Uterus (tissue), 4 donors: ENCODE measurements at places on chromosomes 3 and 15.

GRCh38 chr3:45554006-45554666, 40.4 kb upstream of the LIMD1 start:
- DNase-seq = peak; percentile 38

GRCh38 chr3:164479978-164480377, 598.3 kb downstream of the SI start:
- DNase-seq = no peak

GRCh38 chr3:57756528-57757401, 656 bp downstream of the SLMAP start:
- DNase-seq = peak; percentile 59

DNA sequence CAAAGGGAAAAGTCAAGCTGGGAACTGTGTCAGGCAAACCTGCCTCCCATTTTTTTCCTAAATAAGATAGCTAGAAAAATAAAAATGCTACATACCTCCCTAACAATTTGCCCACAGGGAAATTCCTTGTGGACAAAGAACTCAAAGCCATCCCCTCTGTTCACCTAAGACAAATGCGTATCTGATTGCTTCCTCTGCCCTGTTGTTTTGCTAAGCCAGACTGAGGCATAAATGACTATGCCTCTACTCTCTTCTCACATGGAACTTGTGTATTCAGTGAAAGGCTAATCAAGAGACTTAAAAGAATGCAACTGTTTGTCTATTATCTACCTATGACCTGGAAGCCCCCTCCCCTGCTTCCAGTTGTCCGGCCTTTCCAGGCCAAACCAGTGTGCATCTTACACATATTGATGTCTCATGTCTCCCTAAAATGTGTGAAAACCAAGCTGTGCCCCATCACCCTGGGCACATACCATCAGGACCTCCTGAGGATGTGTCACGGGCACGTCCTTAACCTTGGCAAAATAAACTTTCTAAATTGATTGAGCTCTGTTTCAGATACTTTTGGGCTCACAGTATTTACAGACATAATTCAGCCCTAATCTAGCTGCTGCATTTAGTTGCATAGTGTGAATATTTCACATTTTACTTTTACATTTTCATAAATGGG, 15.8 kb downstream of the CHD2 start:
- no peak for DNase-seq

DNA sequence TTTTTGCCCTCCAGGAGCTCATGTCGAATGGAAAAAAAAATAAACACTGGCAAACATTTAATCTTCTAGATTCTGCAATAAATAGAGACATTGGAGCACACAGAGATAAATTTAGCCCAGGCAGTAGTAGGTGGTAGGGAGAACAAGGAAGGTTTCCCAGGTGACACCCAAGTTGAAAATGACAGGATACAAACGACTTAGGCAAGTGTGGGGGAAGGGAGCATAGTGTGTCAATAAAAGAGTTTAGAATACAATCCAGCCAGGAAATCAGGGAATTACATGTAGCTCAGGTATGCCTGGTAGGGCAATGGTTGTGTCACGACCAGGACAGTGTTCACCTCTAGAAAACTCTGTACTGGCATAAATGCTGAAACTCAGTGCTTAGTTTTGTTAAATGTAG, 364.6 kb upstream of the AGTR1 start:
- DNase-seq = no peak

GRCh38 chr3:85433319-85433718, 474.5 kb downstream of the CADM2 start:
- no peak for DNase-seq

GRCh38 chr3:53227993-53228885, 27.6 kb downstream of the TKT start:
- no peak for DNase-seq

DNA sequence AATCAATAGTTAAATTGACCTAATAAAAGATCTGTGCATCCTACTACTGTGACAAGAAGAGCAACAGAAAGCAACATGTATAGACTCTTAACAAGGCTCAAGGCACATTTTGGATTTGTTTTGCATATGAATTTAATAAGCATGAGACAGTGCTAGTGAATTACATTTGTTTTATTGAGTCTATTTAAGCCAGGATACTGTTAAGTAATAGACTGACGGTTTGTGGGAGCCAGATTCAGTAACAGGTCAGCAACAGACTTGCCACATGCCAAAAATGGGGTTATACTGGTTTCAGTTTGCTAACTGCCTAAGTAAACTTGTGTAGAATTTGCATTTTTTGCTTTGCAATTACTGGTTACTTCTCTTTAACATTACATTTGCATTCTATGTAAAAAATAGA, 54.0 kb downstream of the MBNL1 start:
- no peak for DNase-seq

GRCh38 chr3:117404141-117404540, 694.6 kb downstream of the TUSC7 start:
- no peak for DNase-seq

DNA sequence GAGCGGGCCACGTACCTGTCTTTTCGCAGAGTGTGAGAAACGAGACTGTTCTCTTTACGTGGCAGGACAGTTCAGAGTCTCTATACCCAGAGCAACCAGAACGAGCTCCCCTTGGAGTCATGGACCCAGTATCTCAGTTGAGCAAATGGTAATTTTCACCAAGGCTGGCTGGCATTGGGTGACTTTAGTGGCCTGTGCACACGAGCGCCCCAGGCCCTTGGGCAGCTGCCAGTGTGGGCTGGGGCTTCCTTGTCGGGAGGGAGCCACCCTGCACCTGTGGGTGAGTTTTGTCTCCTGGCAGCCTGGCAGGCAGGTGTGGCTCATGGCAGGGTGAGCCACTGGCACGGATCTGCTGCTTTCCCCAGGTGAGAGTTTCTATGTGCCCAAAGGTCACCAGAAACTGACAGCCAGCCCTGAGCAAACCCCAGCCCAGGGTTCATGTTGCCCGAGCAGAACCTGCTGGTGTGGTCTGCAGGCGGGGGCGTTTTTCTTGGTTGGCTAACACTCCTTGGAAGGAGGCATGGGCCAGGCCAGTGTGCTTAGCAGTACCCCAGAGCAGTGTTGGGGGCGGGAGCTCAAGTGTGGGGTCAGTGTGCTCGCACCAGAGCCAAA, 135.0 kb downstream of the TJP1 start:
- DNase-seq = peak; percentile 5

GRCh38 chr15:67266870-67267269, 12.3 kb downstream of the IQCH start:
- no peak for DNase-seq

DNA sequence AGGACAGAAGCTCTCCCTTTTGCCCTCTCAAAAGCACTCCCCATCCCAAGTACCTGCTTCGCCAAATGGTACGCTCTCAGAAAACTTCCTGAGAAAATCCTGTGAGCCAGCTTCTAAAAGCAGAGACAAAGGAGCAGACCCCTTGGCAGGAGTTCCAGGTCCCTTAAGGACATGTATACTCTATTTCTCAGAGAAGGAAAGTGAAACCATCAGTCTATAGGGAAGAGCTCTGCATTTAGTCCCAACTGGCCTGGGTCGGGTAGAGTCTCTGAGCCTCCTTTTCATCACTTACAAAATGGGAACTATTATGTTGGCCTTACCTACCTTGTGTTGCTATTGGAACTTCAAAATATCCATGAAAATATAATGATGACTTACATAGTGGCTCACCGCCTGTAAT, 19.7 kb downstream of the DAPK2 start:
- no peak for DNase-seq

GRCh38 chr15:35686347-35686746, 140.4 kb upstream of the DPH6 start:
- no peak for DNase-seq

DNA sequence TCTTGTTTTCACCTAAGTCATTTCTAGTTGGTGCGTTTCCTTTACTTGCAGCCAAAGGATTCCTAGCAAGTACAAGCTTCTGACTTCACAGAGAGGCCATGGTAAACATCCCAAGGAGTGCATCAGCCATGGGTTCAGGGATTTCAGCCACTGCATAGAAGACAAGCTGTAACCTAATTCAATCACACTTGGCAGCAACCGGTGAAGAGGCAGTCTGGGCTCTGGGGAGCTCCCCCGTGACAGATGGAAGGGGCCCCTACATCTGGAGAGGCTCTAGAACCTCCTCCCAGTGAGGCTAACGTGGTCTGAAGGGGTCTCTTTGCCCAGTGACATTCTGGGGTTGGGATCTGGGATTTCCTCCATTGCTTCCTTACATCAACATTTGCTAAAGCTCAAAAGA, 8.4 kb upstream of the SNRPA1 start:
- DNase-seq = no peak

DNA sequence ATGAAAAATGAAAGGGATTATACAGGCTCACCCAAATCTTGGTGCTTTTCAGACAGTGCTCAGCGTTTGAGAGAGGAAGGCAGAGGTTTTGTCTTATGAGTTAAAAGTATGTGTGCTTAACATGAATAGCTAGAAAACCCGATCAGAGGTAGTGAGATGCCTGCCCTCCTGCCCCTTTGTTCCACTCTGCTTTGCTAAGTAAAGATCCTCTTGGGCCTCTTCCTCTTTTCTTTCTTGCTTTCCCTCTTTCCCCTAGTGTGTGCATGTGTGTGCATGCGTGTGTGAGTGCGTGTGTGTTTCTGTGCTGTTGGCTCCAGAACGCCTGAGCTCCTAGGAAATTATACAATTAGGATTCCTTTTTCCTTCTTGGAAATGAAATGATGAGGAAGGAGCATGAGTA, 261.3 kb upstream of the NR2E3 start:
- no peak for DNase-seq

DNA sequence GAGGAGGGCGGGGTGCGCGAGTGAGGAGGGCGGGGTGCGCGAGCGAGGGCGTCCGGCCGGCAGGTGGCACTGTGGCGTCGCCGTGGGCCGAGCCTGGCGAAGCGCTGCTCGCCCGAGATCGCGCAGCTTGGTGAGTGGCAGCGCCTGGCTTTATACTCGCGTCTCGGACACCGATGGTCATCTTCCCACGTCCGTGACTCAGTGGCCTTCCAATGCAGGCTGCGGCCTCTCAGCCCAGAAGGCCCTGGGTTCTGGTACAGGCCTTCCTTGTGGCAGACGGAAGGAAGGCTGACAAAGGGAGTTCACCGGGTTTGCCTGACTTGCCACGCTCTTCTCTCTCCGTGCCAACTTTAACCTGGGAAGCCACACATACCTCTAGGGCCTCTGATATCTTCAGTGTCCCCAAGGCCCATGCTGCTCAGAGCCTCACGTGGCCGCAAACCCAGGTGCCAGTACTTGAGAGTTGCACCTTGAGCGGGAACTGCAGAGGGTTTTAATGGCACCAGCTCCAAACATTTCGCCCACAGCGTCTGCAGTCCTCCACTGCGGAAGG, 195.3 kb upstream of the LYSMD4 start:
- peak; percentile 74 for DNase-seq

DNA sequence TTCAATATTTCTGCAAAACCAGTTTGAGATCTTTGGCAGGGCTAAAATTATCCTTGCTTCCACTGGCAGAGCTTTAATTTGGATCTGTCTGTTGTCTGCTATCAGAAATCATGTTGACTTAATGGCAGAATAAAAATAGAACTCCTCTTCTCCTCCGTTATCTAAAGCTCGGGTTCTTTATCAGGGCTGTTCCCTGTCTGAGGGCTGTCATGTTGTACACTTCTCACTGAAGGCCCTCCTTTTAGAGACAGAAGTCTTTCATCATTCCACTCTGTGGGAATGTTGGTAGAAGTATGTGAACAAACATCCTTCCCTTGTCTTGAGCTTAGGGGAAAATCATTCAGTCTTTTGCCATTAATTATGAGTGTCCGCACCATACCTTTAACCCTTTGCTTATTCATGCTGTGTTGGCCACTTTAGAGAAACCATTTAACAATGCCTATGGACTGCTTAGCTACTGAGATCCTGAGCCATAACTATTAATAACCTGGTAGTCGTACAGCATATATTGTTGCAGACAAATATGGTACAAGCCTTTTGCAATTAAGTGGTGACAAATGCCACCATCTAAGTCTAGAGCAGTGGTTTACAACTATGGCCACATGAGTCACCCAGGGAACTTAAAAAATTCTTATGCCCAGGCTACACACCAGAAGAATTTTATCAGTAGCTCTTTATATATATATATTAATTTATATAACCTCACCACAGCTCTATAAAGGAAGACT, 226.0 kb upstream of the TPM1 start:
- DNase-seq = no peak

- no peak for DNase-seq
Measured at GRCh38 chr3:121651684-121652083, 9.0 kb downstream of the HCLS1 start.

GRCh38 chr3:48636149-48636655, 941 bp upstream of the SLC26A6 start:
- no peak for DNase-seq

DNA sequence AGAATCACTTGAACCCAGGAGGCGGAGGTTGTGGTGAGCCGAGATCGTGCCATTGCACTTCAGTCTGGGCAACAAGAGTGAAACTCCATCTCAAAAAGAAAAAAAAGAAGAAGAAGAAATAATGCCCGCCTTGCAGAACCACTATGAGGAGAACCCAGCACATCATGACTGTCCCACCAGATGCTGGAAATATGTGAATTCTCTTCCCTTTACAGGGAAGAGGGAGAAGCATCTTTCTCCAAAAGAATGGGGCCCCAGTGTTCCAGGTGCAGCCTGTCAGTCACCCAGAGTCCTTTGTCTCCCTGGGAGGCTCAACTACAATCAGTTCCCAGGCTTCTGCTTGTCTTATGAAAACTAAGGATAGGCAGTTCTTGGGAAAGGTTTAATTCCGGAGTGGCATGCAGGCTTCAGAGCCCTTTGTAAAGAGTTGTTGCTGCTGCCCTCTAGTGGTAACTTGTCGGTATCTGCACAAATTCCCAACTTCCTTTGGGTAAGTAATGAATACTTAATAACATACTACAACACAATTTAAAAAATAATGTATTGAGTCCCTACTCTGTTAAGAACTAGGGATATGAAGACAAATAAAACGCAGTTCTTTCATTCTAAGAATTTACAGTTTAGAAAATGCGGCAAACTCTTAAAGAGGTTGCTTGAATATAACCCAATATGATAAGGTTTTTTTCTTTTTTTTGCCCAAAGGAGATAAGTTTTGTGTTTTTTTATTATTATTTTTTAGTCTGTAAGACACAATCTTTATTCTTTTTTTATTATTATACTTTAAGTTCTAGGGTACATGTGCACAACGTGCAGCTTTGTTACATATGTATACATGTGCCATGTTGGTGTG, 18.6 kb upstream of the TICRR start:
- DNase-seq = no peak

GRCh38 chr3:51946796-51947195, 4.6 kb downstream of the PARP3 start:
- no peak for DNase-seq

DNA sequence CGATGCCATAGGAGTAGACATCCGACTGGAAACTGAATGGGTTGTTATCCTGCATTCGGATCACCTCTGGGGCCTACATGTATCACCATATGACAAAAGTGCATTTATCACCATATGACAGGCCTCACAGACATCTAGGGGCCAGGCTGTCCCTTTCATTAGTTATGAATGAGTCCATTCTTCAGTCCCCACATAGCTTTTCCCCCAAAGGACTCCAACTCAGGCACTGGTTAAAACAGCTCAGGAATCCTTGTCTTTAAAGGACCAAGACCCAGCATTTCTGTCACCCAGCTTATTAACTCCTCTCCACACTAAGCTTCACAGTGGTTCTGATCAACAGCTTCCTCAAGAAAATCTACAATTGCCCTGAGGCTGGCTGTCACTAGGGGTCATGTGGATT, 28.3 kb downstream of the MKRN2 start:
- DNase-seq = no peak
